ENCODE measurements at places on chromosomes 4 and X.

DNA sequence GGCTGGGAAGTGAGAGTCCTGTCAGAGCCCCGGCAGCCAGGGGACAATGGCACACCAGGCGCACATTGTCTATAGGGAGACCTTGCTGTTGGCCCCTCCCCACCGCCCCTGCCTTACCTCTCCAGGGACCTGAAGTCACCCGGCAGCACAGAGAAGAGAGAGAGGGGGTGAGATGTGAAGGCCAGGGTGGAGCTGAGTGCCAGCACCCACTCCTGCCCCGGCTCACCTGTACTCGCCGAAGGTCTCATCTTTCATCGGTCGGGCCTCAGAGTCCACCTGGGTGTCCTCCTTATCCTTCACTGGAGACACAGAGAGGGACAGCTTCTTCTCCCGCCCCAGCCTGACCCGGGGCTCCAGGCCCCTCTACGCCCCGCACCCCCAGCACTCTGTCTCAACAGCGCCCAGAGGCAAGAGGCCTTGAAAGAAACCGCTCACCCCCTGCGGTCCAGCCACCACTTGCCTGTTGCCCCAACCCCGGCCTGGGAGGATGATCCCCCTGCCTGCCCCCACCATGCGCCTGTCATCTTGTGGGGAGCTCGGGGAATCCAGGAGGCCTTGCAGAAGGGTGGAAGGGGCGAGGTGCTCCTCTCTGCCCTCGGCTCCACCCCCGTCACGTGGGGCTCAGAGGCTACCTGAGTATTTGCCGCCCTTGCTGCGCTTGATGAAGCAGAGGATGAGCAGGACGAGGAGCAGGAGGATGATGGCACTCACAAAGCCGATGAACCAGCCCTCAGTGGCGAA is 22.6 kb downstream of the L1CAM start:
- no peak for DNase-seq

DNA sequence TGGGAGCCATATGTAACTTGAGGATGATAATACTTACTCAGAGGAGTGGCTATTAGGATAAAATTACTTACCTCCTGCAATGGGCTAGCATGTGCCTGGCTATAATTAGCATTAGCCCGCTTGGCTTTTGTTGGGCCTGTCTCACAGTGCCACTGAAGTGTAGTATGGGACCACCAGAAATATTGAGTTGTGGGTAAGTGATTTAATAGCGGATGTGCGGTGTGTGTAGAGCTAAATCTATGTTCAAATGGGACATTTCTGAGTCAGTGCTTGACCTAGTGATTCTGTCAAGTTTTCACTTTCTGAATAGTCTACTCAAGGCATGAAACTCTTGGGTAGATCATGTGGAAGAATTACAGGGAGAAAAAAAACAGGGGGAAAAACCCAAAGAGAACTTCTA is 3.5 kb upstream of the CLNK start:
- no peak for DNase-seq

DNA sequence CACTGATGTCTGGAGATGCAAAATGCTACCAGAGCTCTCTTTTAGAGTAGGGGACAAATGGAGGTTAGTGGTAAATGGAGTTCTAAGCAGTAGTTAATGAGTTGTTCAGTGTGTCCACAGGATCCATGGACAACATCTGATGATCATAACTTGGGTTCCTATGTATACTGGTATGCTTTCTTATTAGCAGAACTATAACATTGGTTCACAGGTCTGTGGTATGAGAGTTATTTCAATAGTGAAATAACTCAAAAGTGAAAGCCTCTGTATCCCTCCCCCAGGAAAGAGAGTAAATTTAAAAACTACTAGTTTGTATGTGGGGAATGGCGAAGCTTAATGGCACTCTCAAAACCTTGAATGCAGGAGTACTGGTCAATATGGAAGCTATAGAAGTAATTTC is 363.5 kb upstream of the EMCN start:
- no peak for DNase-seq

DNA sequence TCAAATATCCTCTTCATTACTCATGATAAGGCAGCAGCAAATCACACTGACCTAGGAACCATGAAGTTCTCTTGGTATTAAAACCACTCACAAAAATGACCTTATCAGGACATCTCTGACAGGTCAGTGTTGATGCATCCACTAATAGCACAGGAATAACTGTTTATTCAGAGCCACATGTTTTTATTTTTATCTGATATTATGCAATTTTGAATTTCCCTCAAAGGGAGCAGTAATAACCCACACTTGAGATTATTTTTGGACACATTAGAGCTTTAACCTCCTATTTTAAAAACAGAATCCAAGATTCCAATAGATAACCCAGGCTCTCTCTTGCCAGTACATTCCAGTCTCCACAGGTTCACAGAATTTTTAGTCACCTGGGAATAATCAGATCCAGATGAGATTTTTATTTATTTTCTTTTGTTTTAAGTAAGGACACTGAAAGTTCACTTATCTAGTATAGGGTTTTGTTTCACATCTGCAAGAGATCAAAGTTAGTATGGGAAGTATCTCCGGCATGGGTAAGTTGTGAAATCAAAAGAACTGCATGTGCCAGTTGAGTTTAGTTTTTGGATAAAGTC is 36.3 kb upstream of the MYOZ2 start:
- DNase-seq = no peak

- DNase-seq = no peak
These were observed 10.9 kb upstream of the EXOSC9 start for GRCh38 chr4:121789960-121790829.

GRCh38 chr4:82136161-82136801 is 237.5 kb downstream of the HNRNPD start:
- DNase-seq = no peak

DNA sequence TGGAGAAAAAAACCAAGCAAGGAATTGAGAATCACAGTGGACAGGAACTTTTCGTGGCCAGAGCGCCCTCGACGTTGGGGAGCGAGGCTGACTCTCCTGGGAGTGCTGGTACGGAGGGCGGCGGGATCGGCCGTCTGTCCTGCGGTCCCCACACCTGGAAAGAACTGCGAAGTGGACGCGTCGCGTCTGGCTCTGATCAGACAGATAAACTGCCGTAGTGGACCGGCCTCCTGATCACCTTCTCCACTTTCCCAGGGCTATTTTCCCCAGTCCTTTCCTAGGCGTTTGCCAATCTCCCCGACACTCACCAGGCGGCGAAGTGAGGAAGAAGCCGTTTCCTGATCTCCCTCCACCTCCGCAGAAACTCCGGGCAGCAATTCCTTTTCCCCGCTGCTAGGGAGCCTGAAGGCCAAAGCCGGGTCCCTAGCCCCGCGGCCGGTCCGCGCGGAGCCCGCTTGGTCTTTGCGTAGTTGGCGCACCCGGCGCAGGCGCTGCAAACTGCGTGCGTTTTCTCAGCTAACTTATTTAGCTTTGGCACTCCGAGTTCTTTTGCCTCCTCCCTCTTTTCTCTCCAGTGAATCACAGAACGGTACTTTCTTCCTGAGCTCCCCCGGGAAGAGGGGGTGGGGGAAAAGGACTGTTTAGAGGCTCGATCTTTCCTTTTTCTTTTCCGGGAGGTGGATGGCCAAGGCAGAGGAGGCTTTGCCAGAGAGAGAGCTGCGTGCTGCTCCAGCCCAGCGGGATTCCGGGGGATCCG is at the start of gene ARSJ:
Gene ARSJ (minus strand): TSS at position 500 of the 757 bp plus-strand sequence. CDS start 813 bp downstream, outside the sequence.
- no peak for DNase-seq

- DNase-seq = no peak
These were observed 6.4 kb downstream of the ELK1 start for GRCh38 chrX:47643926-47644325.

GRCh38 chr4:85842540-85842939 is 367.6 kb downstream of the ARHGAP24 start:
- no peak for DNase-seq

DNA sequence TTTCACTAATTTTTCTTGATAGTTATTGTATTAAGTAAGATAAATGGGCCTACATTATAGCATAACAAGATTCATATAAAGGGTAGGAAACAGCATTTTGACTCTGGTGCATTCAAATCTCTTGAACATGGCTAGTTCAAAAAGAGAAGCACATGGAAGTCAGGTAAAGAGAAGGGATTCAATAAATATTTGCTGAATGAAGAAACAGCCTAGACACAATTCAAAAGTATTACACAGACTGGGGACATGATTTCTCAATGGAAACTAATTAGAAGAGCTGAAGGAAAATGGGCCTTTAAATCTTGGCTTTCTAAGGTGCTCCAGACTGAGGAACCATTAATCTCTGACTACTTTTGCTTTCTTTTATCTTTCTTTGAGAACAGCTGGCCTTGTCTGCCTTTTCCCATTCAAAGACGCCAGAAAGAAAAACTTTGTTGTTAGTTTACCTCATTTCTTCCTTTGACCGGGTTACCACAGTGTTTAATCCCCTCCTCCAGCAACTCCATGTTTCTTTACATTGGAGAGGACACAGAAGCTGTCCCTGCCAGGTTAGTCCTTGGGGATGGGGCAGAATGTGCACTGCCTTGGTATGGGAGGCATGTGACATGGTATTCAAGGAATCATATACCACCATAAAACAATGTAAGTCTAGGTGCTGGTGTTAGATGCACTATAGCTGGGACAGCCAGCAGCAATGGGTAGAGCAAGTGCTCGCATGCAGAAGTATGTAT is 264.2 kb downstream of the CAMK2D start:
- DNase-seq = no peak

- DNase-seq = no peak
These were observed 231.3 kb upstream of the PITX2 start for GRCh38 chr4:110854021-110854678.

DNA sequence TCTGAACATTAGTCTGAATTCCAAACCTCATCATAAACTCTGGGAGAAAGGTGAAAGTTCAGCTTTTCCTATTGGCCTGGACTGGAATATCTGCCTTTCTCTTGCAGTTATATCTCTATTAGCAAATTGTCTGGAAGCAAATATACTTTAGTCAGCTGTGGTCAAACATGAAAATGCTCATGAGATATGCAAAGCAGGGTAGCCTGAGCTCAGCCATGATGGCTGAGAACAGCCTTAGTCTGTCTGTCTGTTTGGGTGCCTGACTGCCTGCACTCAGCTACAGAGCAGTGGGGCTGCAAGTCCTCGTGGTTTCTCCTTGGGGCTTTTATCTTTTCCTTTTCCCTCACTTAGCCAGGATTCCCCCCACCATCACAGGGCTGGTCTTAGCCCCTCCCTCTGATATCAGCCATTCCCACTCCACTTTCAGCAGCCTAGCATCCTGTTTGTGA is 19.5 kb upstream of the PGRMC2 start:
- DNase-seq = no peak

GRCh38 chr4:26566133-26566532 is 17.8 kb upstream of the TBC1D19 start:
- no peak for DNase-seq

GRCh38 chr4:146359771-146360170 is 145.4 kb downstream of the REELD1 start:
- DNase-seq = no peak

GRCh38 chr4:87053176-87053658 is 118.4 kb downstream of the AFF1 start:
- no peak for DNase-seq

GRCh38 chrX:68833855-68834331 is 5.1 kb downstream of the EFNB1 start:
- DNase-seq = no peak

DNA sequence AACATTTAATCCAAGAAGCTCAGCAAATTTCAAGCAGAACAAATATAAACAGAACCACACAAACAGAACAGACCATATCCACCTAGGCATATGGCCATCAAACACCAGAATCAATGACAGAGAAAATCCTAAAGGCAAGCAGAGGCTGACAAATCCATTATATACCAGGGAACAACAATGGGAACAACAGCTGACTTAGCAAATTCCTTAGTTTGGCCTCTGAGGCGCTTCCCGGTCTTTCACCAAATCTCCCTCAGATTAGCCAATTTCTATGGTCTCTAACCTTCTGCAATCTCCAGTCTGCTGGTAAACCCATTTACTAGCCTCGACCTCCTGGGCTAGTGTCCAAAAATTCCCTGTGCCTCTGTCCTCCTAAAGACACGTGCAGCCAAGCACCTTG is 59.2 kb downstream of the GPR143 start:
- no peak for DNase-seq

DNA sequence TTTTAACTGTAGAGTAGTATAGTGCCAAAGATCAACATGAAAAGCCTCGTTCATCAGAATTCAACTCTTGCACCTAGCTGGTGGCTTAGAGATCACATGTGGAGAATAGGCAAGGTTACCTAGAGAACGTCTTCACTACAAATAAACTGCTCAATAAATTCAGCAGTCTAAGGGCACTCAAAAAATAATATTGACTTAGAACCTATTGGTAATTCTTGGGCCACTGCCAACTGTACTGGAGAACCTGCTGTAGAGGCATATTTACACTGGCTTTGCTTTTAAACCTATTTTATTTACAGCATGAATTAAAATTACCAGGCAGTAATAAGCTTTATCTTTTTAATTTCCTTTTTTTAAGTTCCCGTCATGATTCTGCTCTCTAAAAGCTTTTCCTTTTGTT is 343.7 kb downstream of the PDHA2 start:
- no peak for DNase-seq

- no peak for DNase-seq
These were observed 2675.7 kb downstream of the PCDH7 start for GRCh38 chr4:33395731-33396485.

- no peak for DNase-seq
These were observed 26.0 kb upstream of the IL15 start for GRCh38 chr4:141610365-141610764.

DNA sequence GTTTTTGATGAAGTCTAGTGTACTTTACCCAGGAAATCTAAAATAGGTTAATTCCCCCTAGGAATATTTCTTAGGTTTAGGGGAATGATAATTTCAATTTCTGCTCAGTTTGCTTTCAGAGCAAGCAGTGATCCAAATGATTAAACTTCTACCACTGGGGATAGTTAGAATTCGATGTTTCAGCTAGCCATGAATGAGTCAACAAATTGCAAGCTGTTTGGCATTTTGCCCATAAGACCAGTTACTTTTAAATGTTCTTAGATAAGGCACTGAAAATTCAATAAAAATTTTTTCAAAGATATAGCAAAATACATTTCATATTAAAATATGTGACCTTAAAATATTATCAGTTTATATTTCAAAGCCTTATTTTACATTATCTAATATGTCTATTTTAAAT is 993.6 kb downstream of the ARAP2 start:
- DNase-seq = no peak

DNA sequence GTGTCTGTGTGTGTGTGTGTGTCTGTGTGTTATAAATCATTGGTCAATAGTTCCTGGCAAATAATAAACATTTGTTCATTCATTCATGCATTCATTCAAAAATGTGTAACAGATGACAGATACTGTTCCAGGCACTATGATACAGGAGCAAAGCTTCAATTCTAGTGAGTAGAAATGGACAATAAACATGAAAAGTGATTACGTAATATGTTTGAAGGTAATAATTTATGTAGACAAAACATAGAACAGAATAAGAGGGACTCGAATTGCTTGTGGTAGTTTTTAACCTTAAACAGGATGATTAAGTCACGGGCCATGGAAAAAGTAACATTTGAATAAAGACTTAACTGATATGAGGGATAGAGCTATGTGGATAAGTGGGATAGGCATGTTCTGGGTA is 90.1 kb upstream of the MAGEC2 start:
- DNase-seq = no peak

GRCh38 chrX:105221374-105221773 is 880 bp upstream of the TEX13A start:
- DNase-seq = no peak
